ENCODE measurements at places on chromosomes 5 and 9.

DNA sequence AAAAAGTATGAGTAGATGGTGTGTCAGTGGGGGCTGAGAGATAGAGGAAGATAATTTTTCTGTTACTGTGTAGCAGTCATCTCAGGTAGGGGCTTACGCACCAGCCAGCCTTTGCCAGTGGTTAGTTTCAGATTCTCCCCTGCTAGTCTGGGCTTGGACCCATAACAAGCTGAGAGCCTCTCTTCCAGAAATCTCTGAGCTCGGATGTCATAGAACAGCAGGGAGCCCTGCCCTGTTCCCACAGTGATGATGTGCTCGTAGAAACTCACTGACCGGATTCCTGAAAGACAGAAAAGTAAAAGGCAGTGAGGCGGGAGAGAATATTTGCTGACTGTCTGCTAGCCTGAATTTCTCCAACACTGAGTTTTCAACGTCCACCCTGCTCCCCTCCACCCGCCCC is 37.2 kb downstream of the DCAF12 start:
- no peak for DNase-seq

- no peak for DNase-seq
Observed at GRCh38 chr5:38892363-38892762, 46.6 kb downstream of the OSMR start.

- DNase-seq: no peak
Observed at GRCh38 chr5:60257596-60258271, 364.2 kb upstream of the PDE4D start.

DNA sequence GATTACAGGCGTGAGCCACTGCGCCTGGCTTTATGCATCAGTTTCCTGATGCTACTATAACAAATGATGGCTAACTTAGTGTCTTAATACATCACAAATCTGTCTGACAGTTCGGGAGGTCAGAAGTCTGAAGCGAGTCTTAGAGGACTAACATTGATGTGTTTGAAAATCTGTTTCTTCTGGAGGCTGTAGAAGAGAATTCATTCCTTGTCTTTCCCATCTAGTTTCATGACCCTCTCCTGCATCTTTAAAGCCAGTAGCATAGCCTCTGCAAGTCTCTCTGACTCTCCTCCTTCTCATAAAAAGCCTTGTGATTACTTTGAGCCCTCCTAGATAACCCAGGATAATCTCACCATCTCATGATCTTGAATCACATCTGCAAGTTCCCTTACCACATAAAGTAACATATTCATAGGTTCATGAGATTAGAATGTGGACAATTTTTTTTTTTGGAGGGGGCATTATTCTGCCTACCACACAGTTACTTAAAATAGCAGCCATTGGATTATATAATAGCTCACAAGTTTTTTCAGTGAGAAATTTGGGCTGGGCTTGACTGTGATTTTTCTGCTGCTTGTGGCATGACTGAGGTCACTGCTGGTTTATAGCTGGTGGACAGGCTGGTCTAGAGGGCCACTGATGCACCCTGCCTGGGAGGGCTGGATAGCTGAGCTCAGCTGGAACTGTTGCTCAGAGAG is 134.8 kb downstream of the FBXL7 start:
- no peak for DNase-seq

GRCh38 chr5:137825165-137825564 is 42.5 kb upstream of the MYOT start:
- DNase-seq: no peak

All from CD4-positive, alpha-beta T cell treated with Interleukin-12 subunit alpha and Interleukin-12 subunit beta, for 1 hour (primary cell).